ENCODE measurements at places on chromosomes 2 and 18.

DNA sequence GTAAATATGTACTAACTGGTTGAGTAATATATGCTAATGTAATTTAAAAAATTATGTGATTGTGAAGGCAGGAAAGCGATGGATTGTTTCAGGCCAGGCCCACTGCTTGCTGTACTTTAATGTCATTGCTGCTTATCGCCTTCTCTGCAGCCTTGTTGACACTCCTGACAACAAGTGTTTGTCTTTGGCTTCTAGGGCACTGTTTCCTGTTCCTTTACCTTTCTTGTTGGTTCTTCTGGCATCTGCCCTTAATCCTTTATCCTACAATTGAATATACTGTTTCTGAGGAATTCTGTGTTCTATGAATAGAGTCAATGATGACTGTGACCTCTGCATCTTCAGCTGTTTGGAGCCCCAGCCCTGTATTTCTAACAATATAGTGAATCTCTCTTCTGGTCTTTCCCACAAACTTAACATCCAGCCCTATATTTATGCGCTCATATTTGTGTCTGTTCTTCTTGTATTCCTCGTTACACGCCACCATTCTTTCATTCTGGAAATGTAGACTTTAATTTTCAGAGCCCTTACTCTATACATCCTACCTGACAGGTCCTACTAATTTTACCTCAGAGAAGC, 17.6 kb downstream of the ACSL3 start:
- no peak for DNase-seq

DNA sequence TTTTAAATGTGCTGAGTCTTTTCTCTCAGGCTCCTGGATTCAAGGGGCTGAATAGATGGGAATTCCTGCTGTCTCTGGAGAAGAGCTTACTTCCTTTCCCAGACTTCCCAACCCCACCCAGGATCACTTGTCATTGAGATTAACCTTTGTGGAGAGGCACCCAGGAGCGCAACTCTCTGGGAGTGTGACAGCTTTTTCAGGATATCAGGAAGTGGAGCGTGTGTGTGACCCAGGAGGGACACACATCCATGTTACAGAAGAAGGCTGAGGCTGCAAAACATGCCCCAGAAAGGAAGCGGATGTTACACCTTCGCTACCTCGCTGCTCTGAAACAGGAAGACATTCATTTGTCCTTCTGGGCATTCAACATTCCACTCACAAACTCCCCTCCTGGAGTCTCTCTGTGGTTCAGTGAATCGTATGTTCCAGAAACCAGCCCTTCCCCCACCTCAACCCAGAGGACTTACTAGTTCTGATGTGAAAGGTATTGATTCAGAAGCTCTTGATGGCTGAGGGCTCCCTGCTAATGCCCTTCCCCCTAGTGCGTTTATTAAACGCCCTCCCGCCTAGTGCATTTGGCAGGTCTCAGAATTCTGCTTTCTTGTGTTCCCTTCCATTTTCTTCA, 523.9 kb downstream of the TNS1 start:
- no peak for DNase-seq

DNA sequence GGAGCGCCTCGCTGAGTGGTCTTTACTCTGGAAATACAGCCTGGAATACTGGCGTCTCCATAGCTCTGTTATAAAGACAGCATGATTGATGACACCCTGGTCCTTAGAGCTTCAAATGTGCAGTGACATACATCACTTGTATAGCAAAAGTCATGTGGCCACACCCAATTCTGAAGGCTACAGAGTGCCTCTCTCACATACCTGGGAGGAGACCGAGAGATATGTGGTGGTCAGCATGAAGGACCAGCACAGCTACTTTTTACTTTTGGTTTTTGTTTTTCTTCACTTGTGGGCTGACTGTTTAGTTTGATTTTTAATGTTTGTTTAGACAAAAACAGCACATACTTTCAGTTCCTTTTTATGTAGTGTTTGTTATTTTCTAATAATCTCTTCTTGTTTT, 938.5 kb upstream of the SOX11 start:
- no peak for DNase-seq

DNA sequence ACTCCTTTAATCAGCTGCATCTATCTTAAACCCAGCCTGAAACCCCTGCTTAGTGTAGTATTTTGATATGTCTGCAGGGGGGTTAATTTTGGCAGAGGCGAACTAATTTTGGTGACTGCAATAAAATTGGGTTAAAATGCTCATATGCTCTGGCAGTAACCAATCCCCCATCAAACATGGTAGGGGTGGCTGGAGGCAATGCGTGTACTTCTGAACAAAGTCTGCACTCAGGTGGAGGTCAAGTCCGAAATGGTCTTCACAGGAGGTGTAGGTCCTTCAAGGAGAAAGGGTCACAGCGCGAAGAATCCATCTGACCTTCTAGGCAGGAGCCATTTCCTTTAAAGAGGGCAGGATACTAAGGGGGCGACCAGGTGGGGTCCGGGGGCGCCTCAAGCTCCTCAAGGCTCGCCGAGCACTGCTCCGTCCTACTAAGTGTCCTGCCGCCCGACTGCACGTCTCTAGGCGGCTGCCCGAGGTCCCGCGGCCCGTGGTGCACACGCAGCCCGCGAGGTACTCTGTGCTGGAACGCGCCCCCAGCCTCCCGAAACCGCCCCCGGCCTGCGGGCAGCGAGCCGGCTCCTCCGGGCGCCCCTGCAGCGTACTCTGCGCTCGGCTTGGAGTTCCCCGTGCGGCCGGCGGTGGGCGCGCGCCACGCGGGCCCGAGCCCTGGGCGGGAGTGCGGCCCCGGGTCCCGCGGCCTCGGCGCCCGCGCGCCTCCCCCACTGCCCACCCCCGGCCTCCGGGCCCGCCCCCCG, 1.7 kb upstream of the LDLRAD4 start:
- peak; percentile 5 for DNase-seq

- DNase-seq: no peak
Observed at GRCh38 chr18:77144451-77145118, 12.0 kb upstream of the MBP start.

DNA sequence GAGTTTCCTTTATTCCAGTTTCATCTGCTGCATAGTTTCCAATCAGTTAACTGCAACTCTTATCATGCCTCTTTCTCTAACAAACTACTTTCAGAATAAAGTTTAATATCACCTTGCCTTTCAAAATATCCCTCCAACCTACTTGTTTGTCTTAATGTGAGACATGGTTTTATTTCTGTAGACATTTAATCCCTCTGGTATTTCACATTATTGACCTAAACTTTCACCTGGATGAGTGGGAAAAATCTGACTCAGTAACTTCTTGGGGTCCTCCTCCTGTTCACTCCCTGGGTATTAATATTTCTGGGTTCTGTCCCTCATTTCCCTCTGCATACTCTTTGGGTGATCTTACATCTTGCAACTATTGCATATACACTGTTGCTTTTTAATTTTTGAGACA, 27.9 kb downstream of the MSH6 start:
- no peak for DNase-seq

DNA sequence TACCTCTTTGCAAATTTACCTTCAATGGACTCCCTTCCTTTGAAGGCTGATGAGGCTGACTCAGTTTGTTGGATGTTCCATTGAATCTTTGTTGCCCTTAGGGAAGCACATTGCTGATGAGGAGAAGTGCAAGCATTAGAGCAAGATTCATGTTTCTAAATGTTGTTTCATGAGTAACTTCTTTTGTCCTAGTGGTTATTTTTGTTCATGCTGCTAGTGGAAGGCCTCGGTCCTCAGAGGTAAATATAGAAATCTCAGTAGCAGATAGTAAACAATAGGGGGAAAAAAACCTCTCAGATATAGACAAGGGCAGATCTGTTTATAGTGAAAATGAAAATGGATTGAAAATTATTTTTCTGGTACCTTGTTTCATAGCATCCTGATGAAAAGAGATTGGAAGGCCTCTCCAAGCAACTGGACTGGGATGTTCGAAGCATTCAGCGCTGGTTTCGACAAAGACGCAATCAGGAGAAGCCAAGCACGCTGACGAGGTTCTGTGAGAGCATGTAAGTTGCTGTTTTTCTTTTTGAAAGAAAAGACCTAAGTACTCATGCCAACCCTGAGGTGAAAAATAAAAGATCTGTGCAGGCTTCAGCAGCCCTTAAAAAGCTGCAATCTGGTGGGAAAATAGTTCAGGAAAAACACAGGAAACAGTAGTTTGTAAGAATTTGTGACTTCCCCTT, 104.9 kb downstream of the CERS6 start:
- DNase-seq: no peak
